ENCODE measurements at places on chromosomes 3 and 15.

GRCh38 chr3:79604681-79605080 lies 163.1 kb downstream of the ROBO1 start:
- DNase-seq: no peak

- DNase-seq: no peak
These were observed 182.2 kb upstream of the IL12A start for GRCh38 chr3:159806412-159806811.

DNA sequence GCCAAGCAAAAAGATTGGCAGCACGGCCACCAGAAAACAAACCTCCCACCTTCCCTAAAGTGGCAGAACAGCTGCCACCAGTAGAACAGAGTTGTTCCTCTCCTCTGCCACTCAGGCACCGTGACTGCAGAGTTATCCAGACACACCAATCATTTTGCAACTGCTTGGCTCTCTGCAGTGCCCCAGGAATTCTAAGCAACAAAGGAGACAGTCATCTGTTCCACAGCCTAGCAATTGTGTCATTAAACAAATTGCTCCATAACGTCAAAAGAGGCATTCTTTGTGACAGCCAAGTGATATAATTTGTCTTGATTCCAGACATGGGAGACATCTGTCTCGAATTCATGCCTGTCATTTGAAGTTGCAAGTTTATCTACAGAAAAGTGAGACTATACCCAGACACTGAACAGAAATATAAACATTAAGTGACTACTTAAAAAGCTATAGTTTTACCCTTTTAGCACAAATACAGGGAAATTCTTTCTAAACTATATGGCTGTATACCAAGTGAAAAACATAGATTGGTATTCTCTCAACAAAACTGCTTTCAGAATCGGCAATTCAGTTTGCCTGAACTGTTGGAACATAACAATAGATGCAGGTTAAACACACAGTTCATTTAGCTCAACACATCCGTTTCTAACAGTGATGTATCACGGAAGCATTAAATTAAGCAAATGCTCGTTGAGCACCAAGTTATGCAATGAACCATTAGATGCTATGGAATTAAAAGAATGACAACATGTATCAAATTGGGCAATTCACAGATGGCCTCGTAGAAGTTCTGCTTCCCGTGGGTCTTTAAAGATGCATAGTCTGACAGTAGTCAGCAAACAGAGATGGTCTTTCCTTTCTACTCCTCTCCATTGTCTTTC lies 281.3 kb downstream of the FGF12 start:
- peak; percentile 26 for DNase-seq

DNA sequence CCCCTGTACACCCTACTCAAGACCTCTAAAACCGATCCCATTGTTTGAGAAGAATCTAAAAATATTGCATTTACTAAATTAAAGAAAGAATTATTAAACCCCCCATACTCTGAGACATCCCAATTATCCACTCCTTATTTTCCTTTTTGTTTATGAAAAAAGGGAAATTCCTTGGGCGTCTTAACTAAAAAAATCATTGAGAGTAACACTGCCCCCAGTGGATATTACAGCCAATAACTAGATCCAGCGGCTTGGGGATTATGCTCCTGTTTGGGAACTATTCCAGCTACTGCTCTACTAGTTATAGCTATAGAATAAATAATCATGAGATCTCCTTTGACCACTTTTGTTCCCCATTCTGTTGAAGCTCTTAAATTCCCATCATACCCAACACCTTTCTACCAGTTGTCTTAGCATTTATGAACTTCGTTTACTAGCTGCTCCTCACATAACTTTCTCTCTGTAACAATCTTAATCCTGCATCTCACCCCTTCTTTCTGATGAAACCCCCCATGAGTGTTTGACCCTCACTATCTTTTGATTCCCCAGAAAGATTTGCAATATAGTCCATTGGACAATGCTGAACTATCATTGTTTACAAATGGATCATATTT lies 12.7 kb upstream of the CFAP91 start:
- no peak for DNase-seq

- DNase-seq: no peak
These were observed 72.7 kb downstream of the DTWD1 start for GRCh38 chr15:49693498-49693897.

GRCh38 chr15:101250341-101250831 lies 1.5 kb downstream of the CHSY1 start:
- peak; percentile 64 for DNase-seq

GRCh38 chr3:99845999-99846398 lies 28.3 kb downstream of the CMSS1 start:
- DNase-seq: no peak

GRCh38 chr15:85646538-85647091 lies 148.1 kb downstream of the KLHL25 start:
- no peak for DNase-seq

DNA sequence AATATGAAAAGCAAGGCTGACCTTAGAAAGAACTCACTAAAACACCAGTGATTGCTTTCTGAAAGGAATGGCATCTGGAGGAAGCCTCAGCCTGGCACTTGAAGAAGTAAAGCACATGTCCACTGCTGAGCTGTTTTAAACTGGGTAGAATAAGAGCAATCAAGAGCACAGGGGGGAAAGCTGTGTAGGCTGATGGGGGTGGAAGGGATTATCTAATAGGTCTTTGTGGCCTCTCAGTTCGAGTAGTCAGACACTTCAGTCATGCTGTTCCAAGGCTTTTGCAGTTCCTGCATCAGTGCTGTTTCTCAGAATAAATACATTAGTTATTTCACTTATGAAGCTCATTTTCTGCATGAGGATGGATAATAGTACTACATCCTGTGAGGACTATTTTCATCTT lies 22.6 kb downstream of the CCDC191 start:
- DNase-seq: no peak

DNA sequence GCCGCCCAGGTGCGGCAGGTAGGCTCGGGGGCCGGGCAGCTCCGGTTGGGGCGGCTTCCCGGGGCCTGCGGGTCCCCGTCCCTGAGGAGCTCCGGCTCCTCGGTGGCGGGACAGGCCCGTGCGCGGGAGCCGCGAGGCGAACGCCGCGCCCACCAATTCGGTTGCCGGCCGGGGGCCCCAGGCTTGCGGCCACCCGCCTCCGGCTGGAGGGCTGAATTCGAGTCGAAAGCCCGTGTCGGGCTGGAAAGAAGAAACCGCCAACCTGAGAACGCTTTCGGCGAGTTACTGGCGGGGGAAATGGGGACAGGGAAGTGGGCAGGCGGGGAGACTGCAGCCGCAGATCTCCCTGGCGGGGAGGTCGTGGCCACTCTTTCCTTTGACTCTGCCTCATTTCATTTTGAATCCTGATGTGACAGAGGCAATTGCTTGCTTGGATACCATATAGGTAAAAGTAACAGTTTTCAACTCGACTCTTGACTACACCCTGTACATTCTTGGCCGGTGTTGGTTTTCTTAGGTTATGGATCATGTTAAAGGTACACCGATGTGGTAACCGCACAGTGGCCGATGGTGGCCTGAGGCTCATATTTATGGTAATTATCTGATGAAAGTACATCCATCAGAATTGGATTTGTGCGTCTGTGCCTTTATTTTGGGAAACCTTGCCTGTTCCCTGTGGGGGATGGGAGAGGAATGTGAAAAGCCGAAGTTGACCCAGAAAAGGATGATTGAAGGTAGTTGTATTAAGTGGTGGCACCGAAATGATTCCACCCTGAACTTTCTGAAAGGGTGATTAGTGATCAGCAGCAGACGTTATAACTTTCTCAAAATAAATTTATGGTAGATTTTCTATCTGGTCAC lies 1.7 kb downstream of the B3GNT5 start:
- DNase-seq: no peak

All from NCI-H446 (cell line).